ENCODE measurements at places on chromosomes 12 and 14.

- DNase-seq = no peak
Measured at GRCh38 chr12:101207086-101207780, 2.8 kb downstream of the SLC5A8 start.

GRCh38 chr14:83153081-83153480, 1619.4 kb upstream of the SEL1L start:
- DNase-seq = no peak

DNA sequence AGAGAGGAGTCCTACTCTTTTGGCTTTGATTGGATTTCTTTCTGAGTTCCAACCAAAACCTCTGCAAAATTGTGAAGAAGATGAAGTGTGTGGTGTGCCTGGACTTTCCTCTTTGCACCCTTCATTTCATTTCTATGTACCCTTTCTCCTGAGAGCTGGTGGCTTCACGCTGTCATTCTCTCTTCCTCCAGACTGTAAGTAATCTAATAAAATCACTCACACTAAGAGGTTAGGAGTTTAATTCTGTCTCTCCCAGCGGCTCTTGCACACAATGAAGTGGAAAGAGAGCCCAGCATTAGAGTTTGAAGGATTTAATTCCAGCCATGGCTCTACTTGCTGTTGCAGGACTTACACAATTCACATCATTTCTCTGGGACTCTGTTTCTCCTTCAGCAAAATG, 37.8 kb upstream of the CRADD start:
- no peak for DNase-seq

GRCh38 chr12:30002677-30003076, 218.9 kb upstream of the TMTC1 start:
- DNase-seq = no peak

DNA sequence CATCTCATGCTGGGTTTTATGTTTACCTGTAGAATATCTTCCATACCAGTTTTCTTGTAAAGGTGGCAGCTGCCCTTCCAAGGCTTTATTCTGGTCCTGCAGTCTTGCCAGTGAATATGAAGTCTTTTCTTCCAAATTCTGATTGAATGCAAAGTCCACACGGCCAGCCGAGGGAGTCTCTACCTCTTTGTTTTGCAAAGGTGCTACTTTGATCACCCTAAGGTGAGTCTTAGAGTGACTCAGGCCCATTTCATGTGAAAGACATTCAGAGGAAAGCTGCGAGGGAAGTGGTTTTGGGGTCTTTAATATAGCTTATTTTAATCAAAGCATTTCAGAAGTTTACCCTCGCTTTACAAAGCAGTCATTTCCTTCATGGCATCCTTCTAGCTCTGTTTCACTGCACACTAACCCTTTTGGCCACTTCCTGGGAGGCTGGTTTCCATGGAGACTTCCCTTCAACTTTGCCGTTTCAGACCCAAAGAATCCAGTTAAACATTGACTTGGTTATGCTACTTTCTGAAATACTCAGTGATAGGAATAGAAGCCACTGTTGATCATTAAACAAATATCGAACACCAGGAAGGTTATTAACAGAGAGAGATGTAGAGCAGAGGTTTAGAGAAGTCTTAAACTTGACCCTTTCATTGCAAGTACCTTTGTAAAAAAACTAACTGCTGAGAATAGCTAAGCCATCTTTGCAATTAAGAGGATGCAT, at the start of gene CCDC198:
Gene CCDC198, minus strand, starts transcription at position 391 of the 715 bp plus-strand sequence. Its CDS starts 142 bp downstream, at position 249.
- DNase-seq = no peak

DNA sequence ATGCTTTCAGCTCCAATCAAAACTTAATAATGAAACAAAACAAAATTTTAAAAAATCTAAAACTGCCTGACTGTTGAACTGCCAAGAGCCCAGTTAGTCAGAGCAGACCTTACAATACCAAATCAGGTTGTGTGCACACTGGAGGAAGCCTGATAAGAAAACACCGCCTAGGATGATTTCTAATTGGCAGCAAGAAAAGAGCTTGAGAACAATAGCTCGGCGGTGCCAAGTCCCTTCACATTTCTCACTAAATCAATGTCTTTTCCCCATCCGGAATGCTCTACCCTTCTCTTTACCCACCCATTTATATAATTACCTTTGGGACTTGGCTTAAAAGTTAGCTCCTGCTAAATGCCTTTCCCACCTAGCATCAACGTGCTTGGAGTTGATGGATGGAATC, 256.7 kb downstream of the C12orf75 start:
- no peak for DNase-seq

GRCh38 chr12:27673101-27673718, 23.0 kb upstream of the REP15 start:
- DNase-seq = no peak

GRCh38 chr12:77893918-77894317, 63.2 kb downstream of the NAV3 start:
- DNase-seq = no peak

All from CD4-positive, CD25-positive, alpha-beta regulatory T cell (primary cell).